ENCODE measurements at places on chromosomes 13 and 19. TPM values are rescaled to one million over a fixed set of nuclear protein-coding genes. Genes with fewer than 3 reads are reported as not detected.

Gene BSG
- 297 TPM for total RNA-seq

Gene SIGLEC12
- total RNA-seq: 0.98 TPM

Gene KCNN4
- 165 TPM for total RNA-seq

Gene ONECUT3
- total RNA-seq: not detected

Gene STK11
- total RNA-seq: 70.3 TPM

- peaks cover 22% of the 10 kb centered on the region for H3K36me3 ChIP-seq
- H3K27me3 ChIP-seq: peaks cover 2% of the 10 kb centered on the region
- peaks cover 31% of the 10 kb centered on the region for H3K4me1 ChIP-seq
- peak overlapping the region; percentile 97 for H3K27ac ChIP-seq
- peak overlapping the region; percentile 85 for H3K4me3 ChIP-seq
Observed at GRCh38 chr19:34171539-34171876, 796 bp upstream of the LSM14A start.

GRCh38 chr19:29308977-29309590 lies 96.1 kb upstream of the UQCRFS1 start:
- no peak for DNase-seq
- H3K36me3 ChIP-seq: no peaks in the 10 kb centered on the region
- H3K27me3 ChIP-seq: peaks cover 1% of the 10 kb centered on the region
- H3K27ac ChIP-seq: no peak overlapping the region
- H3K4me1 ChIP-seq: no peaks in the 10 kb centered on the region

GRCh38 chr19:13841086-13841961 lies 35.6 kb upstream of the NANOS3 start:
- H3K4me3 ChIP-seq: peak overlapping the region; percentile 94
- H3K36me3 ChIP-seq: peaks cover 37% of the 10 kb centered on the region
- H3K27me3 ChIP-seq: no peaks in the 10 kb centered on the region
- H3K4me1 ChIP-seq: peaks cover 48% of the 10 kb centered on the region
- peak overlapping the region; percentile 89 for H3K27ac ChIP-seq

DNA sequence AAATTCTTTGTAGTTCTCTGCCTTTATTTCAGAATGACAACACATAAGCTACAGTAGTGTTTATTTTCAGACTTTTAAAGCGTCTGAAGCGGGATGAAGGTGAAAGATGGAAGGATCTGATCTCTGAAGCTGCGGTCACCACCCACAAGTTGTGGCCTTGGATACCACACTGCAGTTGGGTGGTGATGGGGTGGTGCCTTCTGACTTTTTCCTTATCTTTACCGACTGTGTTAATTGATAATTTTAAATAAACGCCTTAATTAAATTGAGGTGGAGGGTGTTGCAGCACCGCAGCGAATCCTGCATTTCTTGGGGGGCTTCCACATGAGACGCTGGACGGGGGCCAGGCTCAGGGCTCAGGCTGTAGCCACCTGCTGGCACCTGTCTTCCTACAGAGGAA lies 1.3 kb downstream of the TFDP1 start:
- no peak for DNase-seq
- H3K27ac ChIP-seq: peak overlapping the region; percentile 90
- peak overlapping the region; percentile 88 for H3K4me3 ChIP-seq
- peaks cover 41% of the 10 kb centered on the region for H3K36me3 ChIP-seq

DNA sequence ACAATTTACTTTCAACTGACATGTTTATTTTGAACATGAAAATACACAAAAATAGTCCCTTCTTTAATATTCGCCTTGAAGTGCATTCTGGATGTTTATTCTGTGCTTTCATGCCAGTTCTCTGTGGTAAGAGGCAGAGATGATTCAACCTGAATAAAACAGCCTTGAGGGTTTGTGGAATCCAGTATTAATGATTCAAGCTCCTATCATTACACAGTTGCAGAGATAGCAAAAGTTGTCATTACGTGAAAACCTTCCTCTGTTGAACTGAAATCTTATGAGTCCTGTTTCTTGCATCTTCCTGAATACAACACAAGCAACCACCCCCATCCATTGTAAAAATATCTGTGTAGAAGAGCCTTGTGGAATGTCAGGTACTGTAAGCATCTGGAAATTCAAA lies 142.3 kb upstream of the HTR2A start:
- peaks cover 6% of the 10 kb centered on the region for H3K27me3 ChIP-seq
- no peaks in the 10 kb centered on the region for H3K36me3 ChIP-seq
- H3K4me3 ChIP-seq: no peak overlapping the region
- no peaks in the 10 kb centered on the region for H3K4me1 ChIP-seq

- H3K36me3 ChIP-seq: no peaks in the 10 kb centered on the region
- H3K4me1 ChIP-seq: no peaks in the 10 kb centered on the region
- H3K4me3 ChIP-seq: no peak overlapping the region
- H3K27me3 ChIP-seq: peaks cover 18% of the 10 kb centered on the region
- H3K27ac ChIP-seq: no peak overlapping the region
- DNase-seq: no peak
Observed at GRCh38 chr19:51714848-51715247, 8.9 kb downstream of the HAS1 start.

GRCh38 chr19:48020686-48021085 lies 23.2 kb downstream of the CABP5 start:
- no peaks in the 10 kb centered on the region for H3K36me3 ChIP-seq
- no peak overlapping the region for H3K27ac ChIP-seq
- H3K4me3 ChIP-seq: no peak overlapping the region
- peaks cover 15% of the 10 kb centered on the region for H3K27me3 ChIP-seq
- H3K4me1 ChIP-seq: no peaks in the 10 kb centered on the region

DNA sequence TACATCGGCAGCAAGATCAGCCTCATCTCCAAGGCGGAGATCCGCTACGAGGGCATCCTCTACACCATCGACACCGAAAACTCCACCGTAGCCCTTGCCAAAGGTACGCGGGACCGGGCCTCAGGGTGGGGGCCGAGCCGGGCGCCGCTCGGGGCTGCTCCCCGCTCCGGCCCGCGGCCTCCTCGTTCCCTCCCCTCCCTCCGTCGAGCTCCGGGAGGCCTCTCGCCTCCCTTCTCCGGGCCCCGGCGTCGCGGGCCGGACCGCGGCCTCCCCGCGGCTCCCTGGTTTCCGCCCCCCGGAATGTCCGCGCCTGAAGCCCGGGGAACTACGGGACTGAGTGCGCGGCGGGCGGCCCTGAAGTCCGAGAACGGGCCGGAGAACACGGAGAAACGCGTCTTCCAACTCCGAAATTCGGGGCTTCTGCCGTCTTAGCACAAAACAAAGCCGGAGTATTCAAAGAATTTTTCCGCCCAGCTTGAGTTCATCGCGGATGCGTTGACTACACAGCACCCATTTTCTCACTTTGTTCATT lies 423 bp downstream of the LSM14A start:
- peaks cover 2% of the 10 kb centered on the region for H3K27me3 ChIP-seq
- DNase-seq: no peak
- H3K4me3 ChIP-seq: peak overlapping the region; percentile 85
- peaks cover 26% of the 10 kb centered on the region for H3K36me3 ChIP-seq
- H3K4me1 ChIP-seq: peaks cover 40% of the 10 kb centered on the region

GRCh38 chr19:55197528-55197927 lies 11.8 kb downstream of the PTPRH start:
- H3K4me3 ChIP-seq: no peak overlapping the region
- peaks cover 4% of the 10 kb centered on the region for H3K27me3 ChIP-seq
- DNase-seq: no peak
- H3K36me3 ChIP-seq: no peaks in the 10 kb centered on the region
- H3K27ac ChIP-seq: no peak overlapping the region

- DNase-seq: no peak
- no peak overlapping the region for H3K27ac ChIP-seq
- H3K4me1 ChIP-seq: no peaks in the 10 kb centered on the region
- H3K36me3 ChIP-seq: no peaks in the 10 kb centered on the region
- no peaks in the 10 kb centered on the region for H3K27me3 ChIP-seq
- H3K4me3 ChIP-seq: no peak overlapping the region
Observed at GRCh38 chr13:82634946-82635345, 1247.3 kb downstream of the SLITRK1 start.

DNA sequence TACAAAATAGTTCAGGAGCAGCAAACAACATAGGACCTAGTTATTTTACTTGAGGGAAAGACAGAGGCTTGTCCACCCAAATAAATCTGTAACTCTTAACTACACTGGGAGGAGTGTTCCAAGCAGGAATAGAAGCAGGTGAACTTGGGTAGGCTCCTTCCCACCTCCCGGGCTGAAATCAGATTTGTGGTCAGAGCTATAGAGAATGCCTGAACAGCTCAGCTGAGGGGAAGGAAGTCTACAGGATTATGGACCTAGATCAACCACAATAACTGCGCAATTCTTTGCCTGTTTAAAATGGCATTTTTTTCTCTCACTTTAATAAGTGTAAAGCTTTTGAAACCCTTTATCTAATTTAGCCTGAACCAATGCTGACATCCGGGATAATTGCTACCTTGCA lies 73.5 kb upstream of the IRS2 start:
- peaks cover 18% of the 10 kb centered on the region for H3K27me3 ChIP-seq
- H3K27ac ChIP-seq: no peak overlapping the region
- no peaks in the 10 kb centered on the region for H3K4me1 ChIP-seq
- peak; percentile 15 for DNase-seq
- H3K36me3 ChIP-seq: no peaks in the 10 kb centered on the region

- no peak overlapping the region for H3K4me3 ChIP-seq
- DNase-seq: no peak
- H3K27ac ChIP-seq: no peak overlapping the region
- H3K4me1 ChIP-seq: no peaks in the 10 kb centered on the region
- H3K36me3 ChIP-seq: no peaks in the 10 kb centered on the region
- no peaks in the 10 kb centered on the region for H3K27me3 ChIP-seq
Observed at GRCh38 chr19:22421797-22422196, 349 bp downstream of the ZNF98 start.

GRCh38 chr13:46094478-46094877 lies 10.4 kb downstream of the CPB2 start:
- no peaks in the 10 kb centered on the region for H3K4me1 ChIP-seq
- H3K4me3 ChIP-seq: no peak overlapping the region
- H3K27ac ChIP-seq: no peak overlapping the region

Measured in activated CD4-positive, alpha-beta T cell treated with anti-CD3 and anti-CD28 coated beads, Interleukin-2, amount 10 ng/mL, durations not matched to agents 24 days and 14 days (primary cell).